Left ventricle myocardium superior (tissue), 1 donor: ENCODE measurements at places on chromosomes 11 and 22. TPM values are rescaled to one million over a fixed set of nuclear protein-coding genes. Genes with fewer than 3 reads are reported as not detected.

The POGLUT3 gene
- total RNA-seq = 11.0 TPM

DNA sequence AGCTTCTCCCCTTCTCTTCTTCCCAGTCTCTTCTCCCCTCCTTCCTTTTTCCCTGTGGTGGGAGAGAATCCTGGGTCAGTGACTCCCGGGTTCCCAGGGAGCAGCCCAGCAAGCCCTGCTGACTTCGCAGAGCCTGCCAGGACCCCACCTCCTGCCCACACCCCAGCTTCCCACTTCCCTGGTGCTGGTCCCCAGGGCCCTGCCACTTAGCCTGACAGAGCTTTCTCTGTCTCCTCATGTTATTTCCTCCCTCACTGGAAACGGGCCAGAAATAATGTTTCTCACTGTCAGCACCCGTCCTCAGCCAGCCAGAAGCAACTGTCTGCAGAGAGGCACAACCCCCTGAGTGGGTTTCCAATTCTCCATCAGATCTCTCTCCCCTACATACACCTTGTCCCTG is 27.1 kb downstream of the C11orf96 start:
- peak; percentile 66 for DNase-seq

GRCh38 chr11:73623686-73624085 is 22.7 kb upstream of the PLEKHB1 start:
- DNase-seq = no peak

GRCh38 chr11:65850217-65851082 is 7.5 kb downstream of the CFL1 start:
- no peak for DNase-seq

DNA sequence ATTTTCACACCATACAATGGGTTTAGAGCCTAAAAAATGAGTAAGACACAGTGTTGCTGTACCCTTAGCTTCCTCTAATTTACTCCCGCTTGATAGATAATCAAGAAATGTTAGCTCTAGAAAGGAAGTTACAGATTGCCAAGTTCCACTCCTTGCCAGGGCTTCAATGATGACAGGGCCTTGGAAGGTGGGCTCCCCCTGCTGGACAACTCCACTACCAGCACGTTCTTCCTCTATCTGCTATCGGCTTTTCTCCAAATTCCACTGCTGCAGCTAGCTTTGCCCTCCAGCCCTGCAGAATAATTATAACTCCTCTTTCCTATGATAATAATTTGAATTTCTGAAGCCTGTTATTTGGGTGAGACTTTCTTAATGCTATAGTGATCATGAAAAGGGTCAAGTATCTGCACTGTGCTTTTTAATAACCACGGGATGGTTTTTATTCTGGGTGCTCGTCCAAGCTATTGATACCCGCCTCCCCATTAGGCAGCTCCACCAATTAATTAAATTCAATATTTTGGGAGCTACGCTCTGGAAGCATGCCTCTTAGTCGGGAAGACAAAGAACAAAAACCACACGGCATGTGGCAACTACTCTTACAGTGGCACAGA is 9.0 kb downstream of the SYN3 start:
- DNase-seq = peak; percentile 78

GRCh38 chr11:45091563-45092403 is 54.7 kb upstream of the PRDM11 start:
- no peak for DNase-seq

DNA sequence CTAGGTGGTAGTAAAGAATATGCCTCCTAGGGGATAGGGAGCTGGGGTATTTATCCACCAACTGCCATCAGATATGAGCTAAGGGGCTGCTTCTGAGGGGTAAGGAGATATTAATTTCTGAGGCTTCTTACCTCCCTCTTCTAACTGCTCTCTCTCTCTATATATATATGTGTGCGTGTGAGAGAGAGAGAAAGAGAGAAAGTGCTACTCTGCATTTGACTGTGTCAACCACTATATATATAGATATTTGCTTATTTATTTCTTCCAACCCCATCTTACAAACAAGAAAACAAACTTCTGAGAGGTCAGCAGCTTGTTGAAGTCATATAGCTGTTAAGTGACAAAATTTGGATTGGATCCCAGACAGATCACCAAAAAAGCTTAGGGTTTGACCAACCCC is 5.9 kb upstream of the HEPACAM start:
- DNase-seq = no peak

GRCh38 chr11:75431533-75432525 is 1.2 kb downstream of the KLHL35 start:
- no peak for DNase-seq

- DNase-seq = peak; percentile 38
Observed at GRCh38 chr11:57131080-57131790, 50.5 kb upstream of the LRRC55 start.

DNA sequence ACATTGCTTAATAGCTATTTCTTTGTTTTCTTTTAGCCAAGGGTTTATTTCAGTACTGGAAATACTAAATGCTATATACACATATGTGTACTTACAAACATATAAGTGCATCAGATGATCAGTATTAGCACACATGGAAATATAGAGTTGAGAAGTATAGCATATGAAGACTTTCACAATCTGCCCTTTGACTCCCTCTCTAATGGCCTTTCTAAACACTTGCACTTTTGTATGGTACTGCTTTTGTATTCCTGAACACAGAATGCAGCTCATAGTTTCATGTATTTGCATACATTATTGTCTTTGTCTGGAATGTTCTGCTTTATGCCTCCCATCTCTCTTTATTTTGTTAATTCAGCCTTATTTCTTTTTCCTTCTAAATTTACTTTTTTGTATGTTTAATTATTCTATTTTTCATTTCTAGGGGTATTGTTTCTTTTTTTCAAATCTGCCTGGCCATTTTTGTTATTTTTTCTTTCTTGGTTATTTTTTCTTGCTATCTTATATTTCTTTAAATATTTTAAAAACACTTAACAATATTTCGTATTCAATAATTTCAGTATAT is 28.8 kb downstream of the ACER3 start:
- DNase-seq = no peak

The MS4A15 gene
- total RNA-seq = not detected

DNA sequence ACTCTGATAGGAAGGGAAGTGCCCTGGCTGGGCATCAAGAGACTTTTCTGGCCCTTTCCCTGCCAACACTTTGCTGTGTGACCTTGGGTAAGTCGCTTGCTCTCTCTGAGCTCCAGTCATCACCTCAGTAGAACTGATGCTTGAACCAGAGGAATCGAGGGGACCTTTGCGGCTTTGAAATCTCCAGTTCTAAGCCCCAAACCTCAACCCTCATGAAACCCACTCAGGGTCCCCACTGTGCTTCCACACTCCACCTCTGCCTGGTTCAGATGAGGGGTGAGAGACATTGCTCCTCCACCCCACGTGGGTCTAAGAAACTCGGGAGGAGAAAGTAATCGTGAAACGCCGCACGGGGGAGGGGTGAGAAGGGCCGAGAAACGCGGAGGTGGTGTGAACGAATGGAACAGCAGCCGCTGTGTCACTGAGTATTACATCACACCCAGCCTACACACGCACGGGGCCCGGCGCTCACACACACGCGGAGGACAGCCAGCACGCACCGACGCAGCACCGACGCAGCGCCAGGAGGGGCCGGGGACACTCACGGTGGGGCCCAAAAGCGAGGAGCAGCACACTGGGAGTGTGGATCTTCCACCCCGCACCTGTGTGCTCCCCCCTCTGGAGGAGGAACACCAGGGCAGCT is 4.3 kb downstream of the RTN4RL2 start:
- no peak for DNase-seq

DNA sequence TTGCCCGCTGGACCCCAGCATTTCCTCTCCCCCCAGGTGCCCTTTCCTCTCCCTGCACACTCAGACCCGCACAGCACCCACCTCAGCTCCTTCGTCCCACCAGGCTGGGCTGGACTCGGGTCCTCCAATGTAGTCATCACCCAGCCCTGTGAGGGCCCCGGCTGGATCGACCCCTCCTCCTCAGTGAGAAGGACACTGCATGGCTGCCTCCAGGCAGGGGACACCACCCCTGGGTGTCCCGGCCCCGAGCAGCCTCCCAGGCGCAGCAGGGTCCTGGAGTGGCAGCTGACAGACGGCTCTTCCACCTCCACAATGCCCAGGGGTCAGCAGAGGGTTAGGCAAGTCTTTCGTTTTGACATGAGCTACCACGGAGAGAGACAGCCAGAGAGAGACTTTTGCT is 11.1 kb upstream of the ELF5 start:
- no peak for DNase-seq

- DNase-seq = no peak
Observed at GRCh38 chr11:655036-655726, 18.1 kb downstream of the DRD4 start.

DNA sequence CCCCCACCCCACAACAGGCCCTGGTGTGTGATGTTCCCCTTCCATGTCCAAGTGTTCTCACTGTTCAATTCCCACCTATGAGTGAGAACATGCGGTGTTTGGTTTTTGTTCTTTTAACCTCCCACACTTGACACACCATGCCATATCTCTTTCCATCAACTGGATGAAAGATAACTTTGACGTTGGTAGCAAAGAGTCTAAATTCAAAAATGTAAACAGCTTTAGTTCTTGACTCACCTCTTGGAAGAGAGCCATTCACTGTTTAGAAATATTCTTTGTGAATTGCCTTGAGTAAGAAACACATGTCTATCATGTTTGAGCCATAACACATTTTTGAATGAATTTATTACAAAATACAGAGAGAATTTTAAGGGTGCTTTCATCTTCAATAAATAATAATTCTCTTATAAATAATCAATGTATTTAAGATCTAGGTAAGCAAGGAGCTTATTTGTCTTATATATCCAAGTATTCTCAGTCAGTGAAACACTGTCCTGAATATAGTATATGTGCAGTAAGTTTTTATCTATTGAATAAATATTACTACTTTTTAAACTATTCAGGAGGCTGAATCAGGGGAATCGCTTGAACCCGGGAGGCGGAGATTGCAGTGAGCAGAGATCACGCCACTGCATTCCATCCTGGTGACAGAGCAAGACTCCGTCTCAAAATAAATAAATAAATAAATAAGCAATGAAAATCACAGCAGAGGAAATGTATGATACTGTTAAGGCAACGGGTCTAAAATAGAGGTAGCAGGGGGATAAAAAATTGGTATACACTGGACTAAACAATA is 6.7 kb downstream of the CARD18 start:
- no peak for DNase-seq

The CHEK2 gene
- total RNA-seq = 1.3 TPM

The MYOD1 gene
- total RNA-seq = not detected

GRCh38 chr11:94926698-94927237 is 46.6 kb downstream of the CWC15 start:
- peak; percentile 86 for DNase-seq

The SLC35F2 gene
- total RNA-seq = 0.52 TPM

DNA sequence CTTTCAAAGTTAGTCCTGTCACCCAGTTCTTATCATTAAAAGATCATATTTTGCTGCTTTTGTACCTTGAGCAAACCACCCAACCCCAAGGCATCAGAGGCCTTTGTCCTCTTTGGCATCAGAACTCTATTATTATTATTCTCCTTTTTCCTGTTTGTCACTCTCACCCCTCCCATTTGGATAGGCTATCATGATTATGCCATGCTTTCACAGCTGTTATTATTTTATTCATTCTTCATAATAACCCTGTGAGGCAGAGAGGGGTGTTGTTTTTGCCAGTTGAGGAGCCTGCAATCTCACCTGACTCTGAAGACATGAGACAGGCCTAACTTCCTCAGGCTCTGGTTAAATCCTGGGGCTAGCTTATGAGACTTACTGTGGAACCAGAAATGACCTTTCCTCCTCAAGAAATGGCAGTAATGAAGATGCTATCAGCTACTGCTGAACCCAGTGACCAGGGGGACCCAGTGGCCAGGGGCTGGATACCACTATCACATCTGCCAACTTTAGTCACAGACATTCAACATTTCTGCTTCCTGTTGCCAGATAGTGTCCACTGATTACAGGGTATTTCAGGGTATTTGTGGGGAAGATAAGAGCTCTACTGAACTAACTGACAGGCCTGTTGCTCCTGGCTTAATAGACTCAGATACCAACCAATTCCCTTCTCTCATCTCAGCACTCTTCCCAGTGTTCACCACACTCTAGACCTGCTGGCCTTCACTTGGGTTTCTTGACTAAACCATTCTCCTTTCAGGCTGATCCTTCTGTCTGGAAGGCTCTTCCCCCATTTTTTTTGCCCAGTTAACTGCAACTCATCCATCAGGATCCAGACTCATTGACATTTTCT is 11.8 kb upstream of the SWAP70 start:
- no peak for DNase-seq

DNA sequence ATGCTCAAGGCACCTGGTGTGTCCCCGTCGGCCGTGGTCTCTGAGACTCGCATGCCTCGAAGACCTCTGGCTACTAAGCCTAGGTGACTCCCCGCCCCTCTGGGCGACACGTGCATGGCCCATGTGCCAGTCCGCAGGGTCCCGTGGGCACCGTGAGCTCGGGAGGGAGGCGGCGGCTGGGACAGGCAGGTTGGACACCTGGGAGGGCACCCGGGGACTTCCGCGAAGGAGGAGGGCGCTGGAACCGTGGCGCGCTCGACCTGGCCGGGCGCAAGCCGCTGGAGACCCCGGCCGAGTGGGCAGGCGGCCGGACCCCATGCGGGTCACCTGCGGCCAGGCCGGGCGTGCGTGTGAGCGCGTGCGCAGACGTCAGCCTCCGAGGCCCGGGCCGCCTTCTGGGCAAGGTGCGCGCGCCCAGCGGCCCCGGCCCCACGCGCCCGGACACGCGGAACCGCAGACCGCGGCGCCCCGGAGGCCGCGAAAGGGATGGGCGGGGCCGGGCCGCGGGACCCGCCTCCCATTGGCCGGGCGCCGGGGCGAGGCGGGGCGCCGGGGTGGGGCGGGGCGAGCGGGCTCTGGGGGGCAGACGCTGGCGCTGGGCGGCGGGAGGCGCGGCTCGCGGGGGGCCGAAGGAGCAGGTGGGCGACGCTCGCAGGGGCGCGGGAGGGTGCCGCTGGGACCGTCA is 579 bp upstream of the RASD2 start:
- DNase-seq = peak; percentile 81
